CD8-positive, alpha-beta T cell (primary cell): ENCODE measurements at places on chromosomes 5 and 9.

DNA sequence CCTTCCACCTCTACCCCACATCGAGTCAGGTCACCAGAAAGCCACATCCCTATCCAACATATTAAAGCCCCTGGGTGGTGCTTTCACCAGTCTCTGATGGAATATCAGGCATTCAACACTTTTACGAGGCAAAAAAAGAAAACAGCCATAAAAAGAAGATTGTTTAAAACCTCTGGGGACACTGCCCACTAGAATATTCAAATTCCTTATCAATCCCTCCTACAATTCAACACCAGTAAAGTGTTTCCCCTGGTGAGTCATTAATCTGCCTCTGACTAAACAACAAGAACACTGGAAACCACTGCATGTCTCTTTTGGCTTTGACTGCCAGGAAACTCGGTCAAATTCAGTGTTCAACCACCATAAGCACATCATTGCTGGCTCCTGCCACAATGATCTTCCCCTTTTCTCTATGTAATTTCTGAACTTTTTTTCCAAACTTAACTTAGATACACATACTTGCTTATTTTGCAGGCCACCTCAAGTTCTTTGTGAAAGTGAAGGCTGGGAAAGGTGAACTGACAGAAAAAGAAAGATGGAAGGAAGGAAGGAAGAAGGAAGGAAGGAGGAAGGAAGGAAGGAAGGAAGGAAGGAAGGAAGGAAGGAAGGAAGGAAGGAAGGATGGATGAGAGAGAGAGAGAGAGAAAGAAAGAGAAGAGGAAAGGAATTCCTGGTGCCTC is 105.3 kb downstream of the PAX5 start:
- no peak for DNase-seq

- DNase-seq, result no peak
These were observed 373 bp downstream of the FBXW5 start for GRCh38 chr9:136944212-136944518.

DNA sequence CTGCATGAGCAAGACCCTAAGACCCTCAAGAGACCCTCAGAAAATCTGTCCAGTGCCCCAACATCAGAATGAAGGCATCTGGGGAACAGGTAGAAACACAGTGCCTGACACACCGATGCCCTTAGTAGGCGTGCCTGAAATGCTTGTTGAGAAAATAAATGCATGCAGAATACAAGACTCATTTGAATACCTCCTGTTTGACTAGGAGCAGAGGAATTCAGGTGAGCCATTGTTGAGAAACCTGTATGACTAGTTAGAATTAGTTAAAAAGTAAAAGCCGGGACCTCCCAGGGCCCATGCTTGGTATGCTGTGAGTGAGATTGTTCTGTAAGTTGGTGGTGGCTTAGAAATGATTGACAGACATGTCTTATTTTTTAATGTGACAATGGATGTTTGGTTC is 55.0 kb downstream of the WWC1 start:
- no peak for DNase-seq

DNA sequence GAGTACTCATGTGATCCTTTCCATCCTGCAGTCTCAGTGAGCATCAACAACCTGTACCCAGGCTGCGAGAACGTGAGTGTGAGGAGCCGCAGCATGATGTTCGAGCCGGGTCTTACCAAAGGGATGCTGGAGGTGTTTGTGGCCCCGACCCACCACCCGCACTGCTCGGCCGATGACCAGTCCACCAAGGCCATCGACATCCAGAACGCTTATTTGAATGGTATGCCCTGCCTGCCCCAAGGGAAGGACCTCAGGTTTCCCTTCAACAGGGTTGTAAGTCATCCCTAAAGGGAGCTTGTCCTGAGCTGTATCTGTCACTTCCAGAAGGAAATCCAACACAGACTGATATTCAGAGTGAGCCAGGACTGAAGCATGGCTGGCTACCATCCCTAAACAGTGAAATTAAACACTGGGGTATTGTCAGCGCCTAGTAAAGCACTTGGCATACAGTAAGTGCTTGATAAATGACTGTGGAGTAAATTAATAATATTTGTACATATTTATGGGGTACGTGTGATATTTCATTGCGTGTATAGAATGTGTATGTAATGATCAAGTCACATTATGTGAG is 39.3 kb upstream of the CTSL start:
- no peak for DNase-seq

GRCh38 chr5:14342306-14342705 is 199.2 kb downstream of the TRIO start:
- no peak for DNase-seq

- DNase-seq, result no peak
These were observed 6.6 kb downstream of the GALNT10 start for GRCh38 chr5:154196955-154197652.

GRCh38 chr9:2919347-2919746 is 75.5 kb upstream of the PUM3 start:
- DNase-seq, result no peak
